ENCODE measurements at places on chromosomes 3 and 15.

- DNase-seq = no peak
Observed at GRCh38 chr3:72768481-72768880, 79.8 kb downstream of the SHQ1 start.

DNA sequence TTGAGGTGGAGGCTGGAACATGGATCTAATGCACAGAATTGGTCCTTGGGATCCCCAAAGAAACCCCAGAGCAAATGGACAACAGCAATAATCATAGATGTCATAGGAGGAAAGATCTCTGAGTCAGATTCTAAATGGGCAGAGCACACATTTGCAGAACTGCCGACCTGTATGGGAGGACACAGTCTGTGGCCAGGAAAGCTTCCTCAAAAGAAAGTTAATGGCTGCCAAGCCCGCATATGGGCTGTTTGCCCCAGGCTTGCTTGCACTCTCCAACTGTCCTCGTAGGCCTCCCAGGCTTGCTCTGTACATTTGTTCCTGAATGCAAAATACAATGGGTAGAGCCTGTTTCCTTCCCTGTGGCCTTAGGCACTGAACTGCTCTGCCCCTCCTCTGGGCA lies 102.0 kb upstream of the PLXNA1 start:
- no peak for DNase-seq

DNA sequence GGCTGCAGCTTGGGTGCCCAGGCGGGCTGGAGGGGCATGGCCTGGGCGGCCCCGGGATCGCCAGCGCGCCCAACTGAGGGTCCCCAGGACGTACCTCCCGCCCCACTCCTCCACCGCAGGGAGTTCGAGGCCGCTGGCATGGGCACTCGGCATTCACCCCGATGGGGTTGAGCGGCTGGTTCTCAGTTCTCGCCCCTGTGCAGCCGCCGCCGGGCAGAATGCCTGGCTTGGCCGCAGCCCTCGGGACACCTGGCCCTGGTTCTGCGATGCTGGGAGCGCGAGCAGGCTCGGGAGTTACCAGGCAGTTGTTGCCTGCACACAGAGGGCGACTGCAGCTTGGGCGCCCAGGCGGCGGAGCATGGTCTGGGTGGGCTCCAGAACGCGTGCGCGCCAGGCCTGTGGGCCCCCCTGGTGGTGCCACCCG lies 121.4 kb downstream of the LMLN start:
- DNase-seq = no peak

DNA sequence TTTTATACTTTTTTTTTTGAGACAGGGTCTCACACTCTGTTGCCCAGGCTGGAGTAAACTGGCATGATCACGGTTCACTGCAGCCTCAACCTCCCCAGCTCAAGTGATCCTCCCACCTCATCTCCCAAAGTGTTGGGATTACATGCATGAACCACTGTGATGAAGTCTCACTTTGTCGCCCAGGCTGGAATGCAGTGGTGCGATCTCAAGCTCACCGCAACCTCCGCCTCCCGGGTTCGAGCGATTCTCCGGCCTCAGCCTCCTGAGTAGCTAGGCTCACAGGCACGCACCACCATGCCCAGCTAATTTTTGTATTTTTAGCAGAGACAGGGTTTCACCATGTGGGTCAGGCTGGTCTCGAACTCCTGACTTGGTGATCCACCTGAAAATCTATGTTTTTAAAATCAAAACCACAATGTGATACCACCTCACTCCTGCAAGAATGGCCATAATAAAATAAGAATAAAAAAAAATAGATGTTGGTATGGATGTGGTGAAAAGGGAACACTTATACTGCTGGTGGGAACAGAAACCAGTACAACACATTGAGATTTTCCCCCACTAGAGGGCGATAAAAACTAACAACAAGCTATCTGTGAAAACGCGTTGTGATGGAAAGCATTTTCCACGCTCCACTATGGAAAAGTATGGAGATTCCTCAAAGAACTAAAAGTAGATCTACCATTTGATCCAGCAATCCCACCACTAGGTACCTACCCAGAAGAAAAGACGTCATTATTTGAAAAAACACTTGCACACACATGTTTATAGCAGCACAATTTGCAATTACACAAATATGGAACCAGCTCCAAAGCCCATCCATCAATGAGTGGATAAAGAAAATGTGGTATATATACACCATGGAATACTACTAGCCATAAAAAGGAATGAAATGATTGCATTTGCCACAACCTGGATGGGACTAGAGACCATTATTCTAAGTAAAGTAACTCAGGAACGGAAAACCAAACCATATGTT lies 26.8 kb upstream of the OCA2 start:
- DNase-seq = peak; percentile 19

DNA sequence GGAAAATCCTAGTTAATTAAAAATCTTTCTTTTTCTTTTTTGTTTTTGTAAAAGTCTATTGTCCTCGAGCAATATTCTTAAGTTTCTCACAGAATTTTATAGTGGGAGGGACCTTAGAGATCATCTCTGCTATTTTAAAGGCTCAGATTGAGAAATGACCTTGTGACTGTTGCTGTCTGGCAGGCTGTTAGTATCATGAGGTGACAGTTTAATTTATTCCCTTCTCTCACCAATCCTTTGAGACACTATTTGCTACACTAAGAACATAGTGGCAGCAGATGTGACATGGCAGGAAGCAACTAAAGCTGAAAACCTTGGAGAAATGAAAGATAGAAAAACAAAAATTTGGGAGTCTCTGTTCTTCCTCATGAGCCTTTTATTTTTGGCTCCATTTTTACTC lies 24.9 kb downstream of the APPL1 start:
- DNase-seq = no peak

DNA sequence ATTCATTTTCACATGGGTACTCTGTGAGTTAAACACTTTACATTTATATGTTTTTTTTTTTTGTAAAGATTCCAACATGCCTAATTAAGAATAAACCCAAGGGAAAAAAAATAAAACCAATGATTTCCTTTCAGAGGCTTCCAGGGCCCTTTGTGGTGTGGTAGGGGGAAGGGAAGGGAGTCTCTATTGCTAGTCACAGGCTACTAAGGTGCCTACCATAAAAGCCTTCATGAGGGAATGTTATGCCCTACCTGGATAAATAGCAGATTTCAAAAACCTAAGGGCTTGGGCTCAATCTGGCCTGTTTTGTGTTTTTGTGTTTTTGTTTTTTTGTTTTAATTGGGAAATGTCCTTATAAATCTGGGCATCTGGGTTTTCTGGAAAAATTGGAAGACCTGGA lies 38.9 kb upstream of the SSR3 start:
- no peak for DNase-seq

GRCh38 chr15:80942746-80943565 lies 46.7 kb downstream of the MESD start:
- DNase-seq = no peak

GRCh38 chr3:100257586-100257985 lies 3.2 kb upstream of the TBC1D23 start:
- no peak for DNase-seq

DNA sequence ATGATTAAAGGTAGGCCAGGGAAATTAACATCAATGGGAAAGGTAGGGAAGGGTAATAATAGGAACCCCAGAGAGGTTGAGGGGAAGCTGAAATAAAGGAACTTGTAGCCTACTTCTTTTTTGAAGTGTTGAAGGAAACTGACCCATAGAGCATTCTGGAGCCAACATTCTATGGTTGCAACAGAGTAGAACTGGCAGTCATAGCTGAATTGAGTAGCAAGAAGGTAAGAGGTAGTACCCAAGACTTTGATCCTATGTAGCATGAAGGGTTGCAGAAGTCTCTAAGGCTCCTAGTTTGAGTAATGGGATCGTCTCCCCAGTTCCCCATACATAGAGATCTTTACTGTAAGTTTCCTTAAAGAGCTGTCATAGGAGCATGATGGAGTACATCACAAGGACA lies 7.4 kb upstream of the ZNF774 start:
- DNase-seq = no peak

GRCh38 chr3:58260733-58261132 lies 23.1 kb downstream of the ABHD6 start:
- DNase-seq = no peak

DNA sequence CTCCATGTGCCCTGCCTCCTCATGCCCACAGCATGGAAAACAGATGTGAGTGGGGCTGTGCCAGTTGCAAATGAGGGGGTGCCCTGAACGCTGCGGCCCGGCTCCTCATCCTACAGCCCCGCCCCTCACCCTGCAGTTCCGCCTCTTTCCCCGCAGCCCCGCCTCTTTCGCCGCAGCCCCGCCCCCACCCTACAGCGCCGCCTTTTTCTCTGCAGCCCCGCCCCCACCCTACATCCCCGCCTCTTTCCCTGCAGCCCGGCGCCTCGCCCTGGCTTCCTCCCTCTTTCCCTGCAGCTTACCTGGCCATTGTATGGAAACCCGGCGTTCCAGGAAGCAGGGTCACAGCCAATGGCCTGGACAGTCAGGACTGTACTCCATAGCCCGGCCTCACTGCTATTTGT lies 284.9 kb downstream of the TLE3 start:
- no peak for DNase-seq

DNA sequence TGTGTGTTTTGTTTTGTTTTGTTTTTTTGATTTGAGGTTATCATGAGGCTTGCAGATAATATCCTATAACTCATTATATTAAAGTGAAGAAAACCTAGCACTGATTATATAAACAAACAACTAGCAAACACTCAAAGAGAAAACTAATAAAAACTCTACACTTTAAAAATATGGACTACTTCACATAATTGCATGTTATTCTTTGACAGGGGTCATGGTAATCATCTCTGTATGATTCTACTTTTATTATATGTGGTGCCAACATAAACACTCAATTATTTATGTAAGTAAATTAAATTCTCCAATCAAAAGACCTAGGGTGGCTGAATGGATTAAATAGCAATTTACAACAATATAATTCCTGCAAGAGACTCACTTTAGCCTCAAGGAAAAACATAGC lies 44.6 kb upstream of the P3H2 start:
- DNase-seq = no peak

Measured in NCI-H2227 treated with DMSO at 0.1 percent for 48 hours (cell line).